ENCODE measurements at places on chromosomes 2 and 18.

GRCh38 chr2:158967114-158967730, 1.2 kb upstream of the TANC1 start:
- DNase-seq = no peak

DNA sequence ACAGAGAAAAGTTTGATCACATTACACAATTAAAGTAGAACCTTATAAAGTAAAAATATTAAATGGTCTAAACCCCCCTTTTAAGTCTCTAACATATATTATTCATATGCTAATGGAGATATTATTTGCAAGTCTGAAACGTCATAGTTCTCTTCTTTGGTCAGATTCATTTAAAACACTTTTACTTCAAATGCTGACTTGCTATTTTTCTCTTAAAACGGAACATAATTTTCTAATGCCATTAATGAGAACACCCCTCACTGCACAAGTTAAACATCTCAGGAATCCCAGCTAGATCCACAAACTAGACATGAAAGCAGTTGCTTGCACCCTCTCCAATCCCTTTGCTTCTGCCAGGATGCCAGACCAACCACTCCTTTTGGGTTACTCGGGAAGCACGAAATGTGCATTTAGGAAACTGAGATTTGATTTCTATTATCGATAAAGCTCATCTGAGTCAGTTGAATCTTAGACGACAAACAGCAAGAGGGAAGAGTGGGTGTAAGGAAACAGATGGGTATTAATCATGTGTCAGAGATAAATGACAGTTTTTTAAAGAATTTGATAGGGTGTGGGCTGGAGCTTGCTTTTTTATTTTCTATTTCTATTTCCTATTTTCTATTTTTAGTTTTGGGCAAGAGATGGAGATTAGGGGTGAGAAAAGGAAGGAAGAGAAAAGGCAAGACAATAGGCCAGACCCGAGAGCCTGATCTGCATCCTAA, 1.5 kb downstream of the ADD2 start:
- DNase-seq = no peak

DNA sequence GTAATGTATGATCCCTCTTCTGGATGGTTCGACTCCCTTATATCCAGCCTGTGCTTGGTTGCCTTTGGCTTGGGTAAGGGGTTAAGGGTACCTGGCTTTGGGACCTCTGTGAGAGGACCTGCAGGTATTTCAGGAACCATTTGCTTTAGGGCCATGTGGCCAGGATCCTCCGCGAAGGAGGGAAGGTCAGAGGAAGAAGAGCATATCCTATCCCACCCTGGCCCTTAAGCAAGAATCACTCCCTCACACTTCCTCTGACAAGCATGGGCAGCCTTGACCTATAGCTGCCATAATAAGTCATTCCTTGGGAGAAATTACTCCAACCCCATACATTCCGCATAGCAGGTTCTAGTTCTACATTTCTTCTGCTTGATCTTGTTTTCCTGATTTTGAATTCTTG, 59.1 kb upstream of the TXNDC2 start:
- DNase-seq = no peak

- no peak for DNase-seq
Observed at GRCh38 chr2:205684871-205685313, 2.6 kb downstream of the NRP2 start.

DNA sequence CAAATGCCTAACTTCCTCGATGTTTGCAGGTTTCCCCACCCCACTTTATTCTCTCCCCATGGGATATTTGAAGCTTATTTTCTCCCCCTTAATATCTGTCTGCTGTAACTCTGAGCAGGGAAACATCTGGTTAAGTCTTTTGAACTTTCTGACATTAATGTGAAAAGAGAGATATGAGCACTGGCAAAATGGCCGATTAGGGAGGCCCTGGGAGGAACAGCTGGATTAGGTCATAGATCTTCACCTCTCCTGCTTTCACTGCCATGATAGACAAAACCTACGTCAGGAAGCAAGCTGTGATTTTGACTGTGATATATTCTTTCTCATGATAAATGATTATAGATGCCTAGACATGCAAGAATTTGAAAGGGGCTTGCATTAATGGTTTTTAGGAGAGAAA, 43.6 kb downstream of the LYPD6B start:
- no peak for DNase-seq

DNA sequence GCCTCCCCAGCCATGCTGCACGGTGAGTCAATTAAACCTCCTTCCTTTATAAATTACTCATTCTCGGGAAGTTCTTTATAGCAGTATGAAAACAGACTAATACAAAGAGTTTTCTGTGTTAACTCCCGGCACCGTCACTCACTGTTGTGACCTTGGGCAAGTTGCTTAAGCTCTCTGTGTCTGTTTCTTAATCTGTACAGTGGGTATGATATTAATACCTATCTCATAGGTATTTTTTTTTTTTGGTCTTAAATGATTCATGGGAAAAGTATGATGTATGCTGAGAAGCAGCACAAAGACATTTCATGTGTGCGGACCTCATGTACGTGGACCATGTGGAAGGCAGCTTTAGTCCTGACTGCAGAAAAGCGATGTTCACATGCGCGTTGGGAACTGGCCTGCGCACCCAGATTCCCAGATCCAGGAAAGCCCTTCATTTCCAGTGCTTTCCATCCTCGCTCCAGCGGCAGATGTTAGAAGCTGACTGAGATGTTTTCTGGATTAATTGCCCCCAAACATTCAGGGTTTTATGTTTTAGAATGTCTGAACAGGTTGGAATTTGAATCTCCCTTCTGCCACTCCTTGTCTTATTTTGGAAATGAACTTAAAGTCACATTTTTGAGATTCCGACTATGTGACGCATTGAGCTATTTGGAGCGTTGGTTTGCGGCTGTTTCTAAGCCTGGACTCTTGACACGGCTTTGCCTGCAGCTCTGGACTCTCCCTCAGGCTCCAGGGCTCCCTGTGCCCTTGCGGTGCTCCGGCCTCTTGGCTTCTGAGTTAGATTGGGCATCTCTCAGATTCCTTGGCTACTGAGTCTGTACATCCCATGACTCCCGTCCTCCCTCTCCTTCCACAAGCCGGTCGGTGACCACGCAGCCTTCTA, 61.4 kb downstream of the SLC4A3 start:
- peak; percentile 23 for DNase-seq

DNA sequence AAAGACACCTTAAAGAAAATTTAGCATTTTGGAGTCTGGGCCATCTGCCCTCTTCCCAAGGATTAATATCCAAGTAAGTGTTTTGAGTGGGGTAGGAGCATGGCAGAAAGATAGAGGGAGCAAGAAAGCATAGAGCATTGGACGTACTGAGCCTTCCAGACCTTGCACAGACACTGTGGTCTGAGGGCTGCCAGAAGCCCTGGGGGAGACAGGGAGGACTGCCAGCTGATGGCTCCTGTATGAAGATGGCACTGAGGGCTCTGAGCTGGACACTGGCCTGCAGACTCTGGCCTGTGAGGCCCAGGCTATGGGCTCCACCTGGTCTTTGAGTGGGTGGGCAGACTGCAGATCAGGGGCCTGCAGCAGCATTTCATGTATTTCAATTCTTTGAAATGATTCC, 2.9 kb upstream of the PKDCC start:
- no peak for DNase-seq

DNA sequence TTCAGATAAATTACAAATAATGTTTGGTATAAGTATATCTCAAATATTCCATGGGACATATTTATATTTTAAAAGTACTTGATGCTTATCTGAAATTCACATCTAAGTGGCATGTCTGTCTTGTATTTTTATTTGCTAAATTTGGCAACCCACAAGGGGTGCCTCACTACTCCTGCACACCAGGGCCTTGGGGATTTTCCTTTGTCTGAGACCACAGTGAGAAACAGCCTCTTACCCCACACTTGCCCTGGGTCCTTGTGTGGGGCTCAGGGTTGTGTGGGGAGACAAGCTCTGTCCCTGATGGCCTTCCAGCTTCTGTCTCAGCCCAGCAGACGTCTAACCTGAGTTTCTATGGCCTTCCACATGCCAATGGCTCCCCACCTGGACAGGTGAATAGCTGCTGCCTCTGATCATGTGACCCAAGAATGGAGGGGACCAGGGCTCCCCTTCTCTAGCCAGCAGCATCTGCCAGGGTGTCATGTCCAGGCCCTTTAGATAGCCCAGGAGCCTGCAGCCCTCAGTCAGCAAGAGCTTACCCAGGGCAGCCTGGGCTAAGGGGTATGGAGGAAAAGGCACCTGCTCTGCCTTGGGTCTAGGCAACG, 49.5 kb upstream of the MRPL33 start:
- DNase-seq = no peak

GRCh38 chr18:38358805-38359657, 793.4 kb upstream of the CELF4 start:
- DNase-seq = no peak

DNA sequence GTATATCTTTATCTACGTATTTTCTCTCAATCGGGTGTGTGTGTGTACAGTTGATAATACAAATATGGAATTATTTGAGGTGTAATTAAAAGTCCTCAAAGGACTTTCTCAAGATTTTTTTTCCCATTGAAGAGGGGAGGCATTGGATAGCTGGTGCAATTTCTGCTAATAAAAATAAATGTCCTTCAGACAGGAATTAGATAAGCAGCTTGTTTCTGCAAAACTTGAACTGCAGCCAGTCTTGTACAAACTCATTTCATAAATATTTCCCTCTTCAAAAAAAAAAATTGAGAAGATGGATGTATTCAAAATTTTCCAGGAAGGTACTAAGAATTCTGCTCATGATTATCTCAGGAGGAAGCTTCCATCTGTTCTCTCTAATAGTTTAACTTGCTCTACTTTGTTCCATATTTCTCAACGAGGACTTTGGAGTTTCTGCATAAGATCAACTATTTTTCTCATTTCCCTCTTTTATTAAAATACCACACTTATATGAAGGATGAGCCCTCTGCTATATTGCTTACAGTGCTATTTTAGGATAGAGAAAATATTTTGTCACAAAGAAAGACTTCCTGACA, 33.0 kb upstream of the GLS start:
- DNase-seq = no peak

DNA sequence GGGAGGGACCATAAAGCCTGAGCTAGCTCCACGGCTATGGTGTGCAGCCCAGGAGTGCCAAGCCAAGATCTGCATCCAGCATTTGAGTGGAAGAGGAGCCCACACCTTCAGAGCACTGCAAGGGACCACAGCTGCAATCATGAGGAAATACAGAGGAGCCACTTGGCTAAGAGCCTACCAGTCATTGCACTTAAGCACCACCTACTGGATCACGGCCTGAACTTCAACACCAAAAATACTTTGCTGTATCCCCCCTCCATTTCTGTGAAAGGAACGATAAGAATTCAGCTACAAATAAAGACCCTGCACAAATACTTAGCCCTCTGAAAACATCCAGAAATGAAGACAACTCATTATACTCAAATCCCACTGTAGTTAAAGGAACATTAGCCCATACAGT, 545.3 kb downstream of the TSN start:
- DNase-seq = no peak

DNA sequence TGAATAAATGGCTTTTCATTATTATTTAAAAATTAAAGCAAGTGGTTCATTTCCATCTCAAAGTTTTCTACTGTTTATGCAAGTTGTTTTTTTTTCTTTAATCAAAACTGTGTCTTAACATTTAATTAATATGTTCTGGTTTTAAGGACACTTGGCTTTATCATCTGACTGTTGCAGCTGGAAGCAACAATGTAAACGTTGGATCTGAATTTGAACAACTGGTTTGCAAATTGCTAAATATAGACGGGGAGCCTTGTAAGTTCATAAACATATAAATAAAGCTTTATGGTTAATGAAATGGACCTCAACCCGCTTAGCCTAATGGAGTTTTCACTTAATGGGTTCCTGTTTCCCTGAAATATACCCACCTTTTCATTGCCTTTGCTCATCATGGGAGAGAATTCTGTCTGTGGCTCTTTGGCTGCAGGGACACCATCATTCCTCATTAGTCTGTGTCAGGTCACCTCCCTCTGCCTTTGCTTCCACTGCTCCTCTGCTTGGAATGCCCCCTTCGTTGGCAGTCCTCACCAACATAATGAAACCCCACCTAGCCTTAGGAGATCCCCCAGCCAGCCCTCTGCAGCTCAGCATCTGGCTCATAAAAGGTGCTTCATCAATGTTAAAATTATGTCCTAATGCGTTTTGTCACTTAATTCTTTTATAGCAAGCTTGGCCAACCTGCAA, 44.2 kb upstream of the DYNC2LI1 start:
- DNase-seq = no peak

DNA sequence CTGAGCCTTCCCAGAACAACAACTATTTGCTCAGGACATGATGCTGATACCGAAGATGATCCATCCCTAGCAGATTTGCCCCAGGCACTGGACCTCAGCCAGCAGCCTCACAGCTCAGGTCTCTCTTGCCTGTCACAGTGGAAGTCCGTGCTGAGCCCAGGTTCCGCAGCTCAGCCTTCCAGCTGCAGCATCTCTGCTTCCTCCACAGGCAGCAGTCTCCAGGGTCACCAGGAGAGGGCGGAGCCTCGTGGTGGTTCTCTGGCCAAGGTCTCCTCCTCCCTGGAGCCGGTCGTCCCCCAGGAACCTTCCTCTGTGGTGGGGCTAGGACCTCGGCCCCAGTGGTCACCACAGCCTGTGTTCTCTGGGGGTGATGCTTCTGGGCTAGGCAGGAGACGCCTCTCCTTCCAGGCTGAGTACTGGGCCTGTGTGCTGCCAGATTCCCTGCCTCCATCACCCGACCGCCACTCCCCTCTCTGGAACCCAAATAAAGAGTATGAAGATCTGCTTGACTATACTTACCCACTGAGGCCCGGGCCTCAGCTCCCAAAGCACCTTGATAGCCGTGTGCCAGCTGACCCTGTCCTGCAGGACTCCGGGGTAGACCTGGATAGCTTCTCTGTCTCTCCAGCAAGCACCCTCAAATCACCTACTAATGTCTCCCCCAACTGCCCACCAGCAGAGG, 15.4 kb downstream of the CEP68 start:
- no peak for DNase-seq

DNA sequence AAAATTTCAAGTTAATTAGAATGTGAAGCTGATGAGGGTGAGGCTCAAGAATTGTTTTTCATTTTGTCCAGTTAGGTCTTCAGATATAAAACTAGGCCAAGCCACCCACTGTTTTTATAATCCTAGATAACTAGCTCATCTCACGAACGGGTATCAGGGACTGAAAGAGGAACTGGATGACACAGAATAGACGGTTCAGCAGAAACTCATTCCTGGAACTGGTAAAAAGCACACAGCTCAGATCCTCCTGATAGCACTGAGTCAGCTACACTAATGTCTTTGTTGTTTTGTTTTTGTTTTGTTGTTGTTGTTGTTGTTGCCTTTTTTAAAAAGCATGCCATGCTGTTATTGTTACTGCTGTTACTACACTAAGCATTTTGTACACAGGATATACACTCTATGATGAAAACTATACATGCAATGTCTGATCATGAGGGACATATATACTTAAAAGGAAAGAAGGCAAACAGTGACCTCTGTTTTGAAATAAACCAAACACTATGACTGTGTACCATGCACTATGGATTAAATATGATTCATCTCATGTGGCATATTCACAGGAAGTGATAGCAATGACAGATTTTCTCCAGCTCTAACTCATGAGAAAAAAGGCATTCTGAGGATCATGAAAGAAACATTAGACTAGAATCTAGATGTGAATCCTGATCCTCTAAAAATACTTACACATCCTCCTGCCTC, 437.6 kb downstream of the NCKAP5 start:
- no peak for DNase-seq

GRCh38 chr2:49813208-49813607, 658.9 kb upstream of the FSHR start:
- no peak for DNase-seq

GRCh38 chr18:45686891-45687611, 36.9 kb upstream of the SLC14A1 start:
- no peak for DNase-seq

GRCh38 chr2:171524018-171524401, 1.7 kb downstream of the CYBRD1 start:
- DNase-seq = peak; percentile 57

GRCh38 chr2:237455764-237456163, 31.3 kb upstream of the MLPH start:
- no peak for DNase-seq

- DNase-seq = no peak
Observed at GRCh38 chr2:183866666-183867065, 731.7 kb upstream of the ZNF804A start.
